Upper lobe of left lung (tissue), 6 donors: ENCODE measurements at places on chromosomes 1 and 21. TPM values are rescaled to one million over a fixed set of nuclear protein-coding genes. Genes with fewer than 3 reads are reported as not detected.

The S100A10 gene
- total RNA-seq, result 785 TPM

The AMY2A gene
- total RNA-seq, result not detected

The CDC20 gene
- total RNA-seq, result 2.1 TPM

The LYSMD1 gene
- total RNA-seq, result 16.8 TPM

The HSPG2 gene
- total RNA-seq, result 206 TPM

GRCh38 chr1:191707288-191707687 lies 451.0 kb upstream of the RGS18 start:
- DNase-seq, result no peak

GRCh38 chr1:67540025-67540732 lies 110.0 kb upstream of the SERBP1 start:
- DNase-seq, result no peak

DNA sequence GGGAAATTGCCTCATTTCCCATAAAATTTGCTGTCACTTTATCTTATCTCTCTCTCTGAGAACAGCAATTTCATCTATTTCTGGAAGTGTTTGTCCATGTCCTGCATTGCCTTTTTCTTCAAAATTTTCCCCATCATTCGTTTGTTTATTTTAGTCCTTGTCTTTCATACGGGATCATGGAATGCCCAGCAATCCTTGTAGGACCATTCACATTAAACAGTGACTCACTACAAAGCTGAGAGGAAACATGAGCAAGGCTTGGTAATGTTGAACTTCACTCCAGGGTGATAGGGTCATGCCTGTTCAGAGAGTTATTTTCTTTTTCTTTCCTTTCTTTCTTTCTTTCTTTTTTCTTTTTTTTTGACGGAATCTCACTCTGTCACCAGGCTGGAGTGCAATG lies 32.2 kb upstream of the HNRNPU start:
- DNase-seq, result no peak

GRCh38 chr1:53369034-53369750 lies 41.3 kb upstream of the LRP8 start:
- DNase-seq, result peak; percentile 15

- peak; percentile 51 for DNase-seq
These were observed 44.8 kb upstream of the CPLANE2 start for GRCh38 chr1:16281765-16282164.

GRCh38 chr1:212089560-212090163 lies 54.1 kb downstream of the DTL start:
- DNase-seq, result no peak

- DNase-seq, result no peak
These were observed 9.9 kb downstream of the KCNJ15 start for GRCh38 chr21:38266732-38267131.

DNA sequence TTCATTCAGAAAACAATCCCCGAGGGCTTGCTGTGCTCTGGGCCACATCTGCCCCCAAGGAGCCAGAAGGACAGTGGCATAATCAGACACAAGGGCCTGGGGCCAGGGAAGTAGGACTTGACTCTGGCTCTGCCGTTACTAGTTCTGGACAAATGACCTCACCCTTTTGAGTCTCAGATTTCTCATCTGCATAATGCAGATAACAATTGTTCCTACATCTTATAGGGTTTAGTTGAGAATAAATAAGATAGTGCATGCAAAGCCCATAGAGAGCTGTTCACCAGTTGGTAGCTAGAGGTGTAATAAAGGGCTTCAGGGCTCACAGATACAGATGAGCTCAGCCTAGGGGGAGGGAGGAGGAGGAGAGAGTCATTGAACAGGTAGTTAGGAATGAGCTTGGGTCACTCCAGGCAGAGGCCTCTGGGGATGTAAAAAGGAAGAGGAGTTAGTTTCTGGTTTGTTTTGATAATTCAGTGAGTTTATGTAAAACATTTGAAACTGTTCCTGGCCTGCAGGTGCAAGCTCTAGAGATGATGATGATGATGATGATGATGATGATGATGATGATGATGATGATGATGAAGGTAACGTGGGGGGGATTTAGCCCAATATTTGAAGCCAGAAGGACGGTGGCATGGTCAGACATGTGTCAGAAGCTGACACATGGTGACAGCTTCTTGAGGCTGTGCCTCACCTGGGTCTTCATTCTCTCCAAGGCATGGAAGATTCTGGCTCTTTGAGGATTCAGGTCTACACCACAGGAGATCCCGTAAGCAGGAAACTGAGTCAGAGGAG lies 858 bp downstream of the LACTBL1 start:
- DNase-seq, result no peak

DNA sequence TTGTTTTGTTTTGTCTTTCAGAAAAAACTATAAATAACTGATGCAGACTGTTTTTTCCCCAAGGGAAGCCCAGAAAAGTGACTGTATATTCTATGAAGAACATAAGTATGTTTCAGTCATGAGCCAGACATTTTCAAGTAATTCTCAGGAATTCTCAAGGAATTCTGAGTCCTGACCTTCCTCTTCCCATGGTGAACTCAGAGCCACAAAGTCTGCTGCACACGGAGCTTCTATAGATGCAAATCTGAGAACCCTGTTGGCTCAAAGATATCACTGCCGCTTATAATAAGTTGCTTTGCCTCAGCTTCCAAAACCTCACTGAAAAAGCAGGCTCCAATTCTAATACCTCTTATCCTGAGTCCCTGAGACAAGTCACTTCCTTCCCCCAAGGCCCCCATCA lies 418.5 kb upstream of the RUNX1 start:
- no peak for DNase-seq
